ENCODE measurements at places on chromosomes 2 and 18. TPM values are rescaled to one million over a fixed set of nuclear protein-coding genes. Genes with fewer than 3 reads are reported as not detected.

The FTCDNL1 gene
- 2.0 TPM for total RNA-seq

The NEDD4L gene
- total RNA-seq, result 7.4 TPM

DNA sequence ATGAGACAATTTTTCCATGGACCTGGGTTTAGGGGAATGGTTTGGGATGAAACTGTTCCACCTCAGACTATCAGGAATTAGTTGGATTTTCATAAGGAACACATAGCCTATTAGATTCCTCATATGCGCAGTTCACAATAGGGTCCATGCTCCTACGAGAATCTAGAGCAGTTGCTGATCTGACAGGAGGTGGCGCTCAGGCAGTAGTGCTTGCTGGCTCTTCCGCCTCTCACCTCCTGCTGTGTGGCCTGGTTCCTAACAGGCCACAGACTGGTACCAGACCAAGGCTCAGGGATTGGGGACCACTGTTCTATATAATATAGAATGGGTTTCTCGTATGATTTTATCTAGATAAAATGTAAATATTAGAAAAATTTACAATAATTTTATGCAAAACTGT, 338.7 kb downstream of the CPS1 start:
- DNase-seq, result no peak
- H3K27me3 ChIP-seq, result no peaks in the 10 kb centered on the region
- no peak overlapping the region for H3K27ac ChIP-seq
- H3K4me3 ChIP-seq, result no peak overlapping the region

DNA sequence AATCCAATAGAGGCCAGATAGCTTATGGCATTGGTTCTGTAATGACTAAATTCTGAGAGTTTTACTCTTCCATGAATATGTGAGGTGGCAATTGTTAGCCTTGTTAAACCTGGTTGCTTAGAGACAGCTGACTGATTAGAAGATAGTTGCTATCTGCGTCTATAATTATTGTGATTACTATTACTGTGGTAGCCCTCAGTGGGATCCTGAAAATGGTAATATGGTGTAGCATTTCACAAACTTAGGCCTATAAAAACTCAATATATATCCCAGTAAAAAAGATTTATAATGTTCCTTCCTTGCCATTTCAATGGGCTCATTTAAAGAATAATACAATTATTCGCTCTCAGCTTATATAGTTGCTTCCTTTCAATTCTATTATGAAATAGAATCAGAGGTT, 405.8 kb upstream of the CDH2 start:
- no peak overlapping the region for H3K27ac ChIP-seq
- no peak for DNase-seq
- H3K36me3 ChIP-seq, result no peaks in the 10 kb centered on the region
- no peaks in the 10 kb centered on the region for H3K27me3 ChIP-seq
